Germinal center (tissue), 1 donor: ENCODE measurements at places on chromosomes 3 and 15.
A peak's percentile ranks its signal among the peaks of the same experiment; 100 is the strongest.

DNA sequence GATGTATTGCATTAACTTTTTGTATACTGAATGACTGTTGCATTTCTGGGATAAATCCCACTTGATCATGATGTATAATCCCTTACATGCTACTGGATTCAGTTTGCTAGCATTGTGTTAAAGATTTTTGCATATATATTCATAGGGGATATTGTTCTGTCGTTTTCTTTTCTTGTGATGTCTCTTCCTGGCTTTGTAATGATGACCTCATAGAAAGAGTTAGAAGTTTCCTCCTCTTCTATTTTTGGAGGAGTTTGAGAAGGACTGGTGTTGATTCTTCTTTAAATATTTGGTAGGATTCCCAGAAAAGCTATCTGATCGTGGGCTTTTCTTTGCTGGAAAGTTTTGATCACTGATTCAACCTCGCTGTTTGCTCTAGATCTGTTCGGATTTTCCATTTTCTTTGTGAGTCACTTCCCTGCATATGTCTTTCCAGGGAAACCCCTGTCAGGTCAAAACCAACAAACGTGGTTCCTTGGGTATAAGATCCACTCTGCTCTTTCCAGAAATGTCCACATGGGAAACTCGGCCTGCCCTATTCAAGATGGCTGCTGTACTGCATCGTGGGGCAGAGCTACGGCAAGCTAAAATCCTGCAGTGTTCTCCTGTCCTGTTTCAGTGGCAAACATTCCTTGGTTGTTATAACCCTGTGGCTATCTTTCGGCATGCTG, 120.4 kb downstream of the GABRG3 start:
- DNase-seq = no peak

GRCh38 chr3:142795332-142795731, 71.5 kb downstream of the TRPC1 start:
- no peak for DNase-seq

DNA sequence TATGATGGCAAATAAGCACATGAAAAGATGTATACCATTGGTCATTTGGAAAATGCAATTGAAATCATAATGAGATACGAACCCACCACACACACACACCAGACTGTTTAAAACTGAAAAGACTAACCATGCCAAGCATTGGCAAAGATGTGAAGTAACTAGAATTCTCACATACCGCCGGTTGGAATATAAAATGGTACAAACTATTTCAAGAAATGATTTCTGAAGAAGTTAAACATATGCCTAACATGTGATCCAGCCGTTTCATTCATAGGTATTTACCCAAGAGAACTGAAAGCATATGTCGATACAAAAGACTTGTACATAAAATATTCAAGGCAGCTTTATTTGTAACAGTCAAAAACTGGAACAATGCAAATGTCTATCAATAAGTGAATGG, 28.9 kb downstream of the HES1 start:
- DNase-seq = no peak

DNA sequence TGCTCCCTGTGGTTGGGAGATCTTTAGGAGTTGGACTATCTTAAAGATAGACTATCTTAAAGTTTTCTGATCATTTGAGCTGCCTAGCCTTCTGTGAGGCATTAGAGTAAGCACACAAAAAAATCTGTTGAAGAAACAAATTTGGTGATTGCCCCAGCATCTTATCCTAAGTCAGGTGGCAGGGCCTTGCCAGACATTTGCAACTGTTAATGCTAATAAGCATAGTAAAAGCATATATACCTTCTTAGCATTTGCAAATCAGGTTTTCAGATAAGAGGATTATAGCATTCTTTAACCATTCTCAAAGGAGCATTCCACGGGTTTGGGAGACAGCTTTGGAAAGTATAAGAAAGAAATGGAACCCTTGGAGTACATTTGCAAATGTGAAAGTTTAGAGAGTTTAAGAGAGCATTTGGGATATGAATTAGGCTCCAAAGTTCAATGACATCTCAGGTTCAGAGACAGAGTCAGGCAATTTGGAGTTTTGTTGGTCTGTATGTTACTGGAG, 61.0 kb downstream of the SEMA6D start:
- DNase-seq = no peak

GRCh38 chr3:23713641-23714040, 92.1 kb upstream of the UBE2E1 start:
- DNase-seq = no peak

GRCh38 chr15:55993804-55994560, 570 bp upstream of the NEDD4 start:
- no peak for DNase-seq

- DNase-seq = no peak
Observed at GRCh38 chr15:95574053-95574452, 756.4 kb upstream of the NR2F2 start.

- no peak for DNase-seq
Observed at GRCh38 chr3:196670339-196670738, 30.8 kb downstream of the NRROS start.

DNA sequence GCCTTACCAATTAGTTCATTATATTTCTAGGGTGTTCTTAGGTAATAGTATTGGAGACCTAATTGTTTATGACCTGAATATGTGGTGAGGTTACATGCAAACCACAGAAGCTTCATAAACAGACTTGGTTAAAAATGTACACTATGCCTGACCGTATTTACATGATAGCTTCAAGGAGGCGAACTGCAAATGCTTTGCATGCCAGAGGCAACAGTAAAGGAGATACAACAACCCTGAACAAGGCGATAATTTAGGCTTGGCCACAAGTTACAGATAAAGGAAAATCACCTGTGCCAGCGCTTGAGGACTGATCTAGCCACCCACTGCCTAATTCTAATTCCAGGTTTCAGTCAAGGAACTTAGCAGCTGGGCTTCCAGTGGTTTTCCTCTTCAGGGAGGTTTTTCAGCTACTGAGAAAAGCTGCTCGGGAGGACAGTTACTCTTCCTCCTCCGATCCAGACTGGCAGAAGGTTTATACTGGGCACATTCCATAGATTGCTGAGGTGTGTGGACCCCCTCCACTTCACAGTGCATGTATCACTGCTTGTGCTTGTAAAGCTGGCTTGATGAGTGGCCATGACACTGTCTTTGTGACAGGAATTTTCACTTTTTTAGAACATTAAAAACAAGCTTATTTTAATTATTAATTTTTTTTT, 95.6 kb downstream of the DHX36 start:
- DNase-seq = no peak

GRCh38 chr3:152026033-152026556, 152.7 kb downstream of the SUCNR1 start:
- no peak for DNase-seq

DNA sequence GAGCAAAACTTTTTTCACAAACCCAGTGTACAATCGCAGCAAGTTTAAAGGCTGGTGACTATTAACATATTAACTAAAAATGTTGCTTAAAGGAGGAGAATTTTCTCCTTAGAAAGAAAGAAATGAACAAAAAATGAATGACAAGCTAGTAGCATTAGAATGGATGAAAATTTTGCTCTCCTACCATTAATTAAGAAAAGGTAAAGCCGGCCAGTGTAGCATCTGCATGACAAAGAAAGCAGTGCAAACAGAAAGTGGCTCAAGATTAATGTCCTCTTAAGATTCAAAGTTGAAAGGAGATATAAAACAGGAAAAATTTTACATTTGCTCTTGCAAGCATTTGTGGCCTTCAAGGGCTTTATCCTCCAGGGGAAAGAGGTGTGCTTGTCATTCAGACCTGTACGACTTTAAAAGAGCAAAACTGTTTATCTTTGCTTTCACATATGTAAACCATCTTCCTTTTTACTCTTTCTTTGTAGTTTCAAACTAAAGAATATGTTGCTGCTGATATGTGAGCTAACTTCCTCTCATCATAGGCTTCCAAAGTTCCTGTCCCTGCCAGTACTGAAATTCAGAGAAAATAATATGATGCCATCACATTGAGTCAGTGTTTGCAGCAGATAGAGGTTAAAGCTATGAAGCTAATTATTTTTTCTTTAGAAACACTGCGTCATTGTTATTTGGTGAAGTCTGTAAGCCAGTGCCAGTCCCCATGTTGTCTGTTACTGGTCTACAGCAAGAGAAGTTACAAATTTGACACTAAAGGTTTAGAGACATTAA, 439.1 kb upstream of the GRM7 start:
- no peak for DNase-seq

- DNase-seq = no peak
Observed at GRCh38 chr3:45807681-45808540, 11.6 kb upstream of the SLC6A20 start.

DNA sequence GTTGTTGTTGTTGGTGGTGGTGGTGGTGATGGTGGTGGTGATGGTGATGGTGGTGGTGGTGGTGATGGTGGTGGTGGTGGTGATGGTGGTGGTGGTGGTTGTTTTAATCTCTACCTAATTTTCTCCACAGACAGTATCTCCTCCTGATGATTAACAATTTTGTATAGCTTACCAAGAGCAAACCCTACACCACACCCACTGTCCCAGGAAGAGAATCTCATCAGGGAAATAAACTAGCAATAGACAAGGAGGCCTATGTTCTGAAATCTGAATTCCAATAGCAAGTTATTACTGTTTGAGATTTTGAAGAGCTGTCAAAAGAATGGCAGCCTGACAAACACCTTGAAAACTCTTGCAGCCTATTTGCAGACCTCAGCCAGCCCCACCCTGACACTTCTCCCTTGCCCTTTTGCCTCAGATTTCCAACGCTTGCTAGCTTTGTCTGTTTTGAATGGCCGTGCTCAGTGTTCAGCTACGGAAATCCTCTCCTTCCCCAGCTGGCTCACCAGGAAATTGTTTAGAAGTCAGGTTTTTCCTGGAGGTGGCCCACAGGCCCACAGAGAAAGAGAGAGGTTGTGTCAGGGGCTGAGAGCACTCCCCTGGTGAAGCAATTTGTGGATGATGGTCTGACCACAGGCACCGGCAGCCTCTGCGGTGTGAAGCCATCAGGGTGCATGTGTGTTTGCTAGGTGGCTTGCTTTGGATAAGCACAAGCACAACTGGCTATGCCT, 101.6 kb downstream of the MAGI1 start:
- no peak for DNase-seq

DNA sequence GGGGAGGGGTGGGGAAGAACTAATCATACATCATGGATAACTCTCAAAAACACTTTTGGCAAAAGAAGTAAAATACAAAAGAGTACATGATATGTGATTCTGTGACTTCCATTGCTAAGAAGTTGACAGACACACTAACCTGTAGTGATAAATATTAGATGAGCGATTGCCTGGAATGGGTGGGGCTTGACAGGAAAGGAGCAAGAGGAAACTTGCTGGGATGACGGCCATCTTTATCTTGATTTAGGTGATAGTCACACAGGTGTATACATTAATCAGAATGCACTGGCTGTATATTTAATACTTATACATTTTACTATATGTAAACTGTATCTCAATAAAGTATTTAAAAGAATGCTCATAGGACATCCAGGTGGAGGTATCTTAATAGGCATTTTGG, 13.1 kb downstream of the PARL start:
- no peak for DNase-seq

DNA sequence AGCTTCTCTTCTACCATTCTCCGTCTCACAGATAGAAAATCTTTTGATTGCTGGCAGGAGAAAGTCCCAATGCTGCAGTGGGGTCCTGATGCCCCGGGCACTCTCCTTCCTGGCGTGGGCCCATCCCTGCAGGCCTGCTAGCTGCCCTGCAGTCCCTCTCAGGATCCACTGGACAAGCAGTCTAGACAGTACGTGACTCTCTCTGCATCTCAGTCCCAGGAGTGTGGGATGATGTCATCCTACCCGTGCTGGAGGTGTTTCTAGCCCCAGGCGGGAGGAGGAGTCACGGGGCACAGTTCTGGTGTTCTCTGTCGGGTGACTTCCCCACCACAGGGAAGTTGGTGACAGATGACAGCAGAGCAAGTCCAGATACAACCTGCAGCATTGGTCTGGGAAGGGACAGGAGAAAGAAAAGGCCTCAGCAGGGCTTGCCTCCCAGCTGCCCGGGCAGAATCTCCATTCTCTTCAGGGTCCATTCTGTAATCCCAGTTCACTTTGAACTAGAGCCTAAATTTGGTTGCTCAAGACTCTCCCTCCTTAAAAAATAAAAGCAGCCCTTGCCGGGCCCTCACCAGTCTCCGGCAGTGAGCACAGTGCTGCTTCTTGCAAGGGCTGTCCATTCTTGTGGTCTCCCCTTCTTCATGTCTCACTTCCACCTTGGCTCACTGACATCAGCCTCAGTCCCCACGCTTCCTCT, 30.6 kb downstream of the SLC28A1 start:
- peak; percentile 12 for DNase-seq

- no peak for DNase-seq
Observed at GRCh38 chr3:15794842-15795650, 2.7 kb downstream of the ANKRD28 start.

GRCh38 chr3:60746695-60747416, 504.4 kb downstream of the FHIT start:
- no peak for DNase-seq

DNA sequence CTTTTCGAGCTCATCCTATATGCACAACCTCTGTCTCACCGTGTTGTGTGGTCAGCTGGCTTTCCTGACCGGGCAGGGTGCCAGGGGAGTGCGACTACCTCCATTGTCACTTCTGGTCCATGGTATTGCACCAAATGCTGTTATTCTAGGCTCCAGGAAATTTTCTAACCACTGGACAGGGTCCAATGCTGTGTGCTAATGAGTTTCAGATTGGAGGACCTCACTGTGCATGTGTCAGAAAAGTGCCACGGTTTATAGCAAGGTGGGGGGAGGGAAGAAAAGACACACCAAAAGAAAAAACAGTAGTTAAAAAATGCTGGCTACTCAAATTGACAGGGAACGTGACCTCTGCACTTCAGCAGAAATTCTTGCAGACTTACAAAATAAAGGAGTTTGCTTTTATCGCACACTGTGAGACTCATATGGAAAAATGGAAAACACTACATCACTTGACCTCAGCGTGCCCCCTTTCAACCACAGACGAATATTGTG, 480.1 kb downstream of the FOXP1 start:
- DNase-seq = no peak

DNA sequence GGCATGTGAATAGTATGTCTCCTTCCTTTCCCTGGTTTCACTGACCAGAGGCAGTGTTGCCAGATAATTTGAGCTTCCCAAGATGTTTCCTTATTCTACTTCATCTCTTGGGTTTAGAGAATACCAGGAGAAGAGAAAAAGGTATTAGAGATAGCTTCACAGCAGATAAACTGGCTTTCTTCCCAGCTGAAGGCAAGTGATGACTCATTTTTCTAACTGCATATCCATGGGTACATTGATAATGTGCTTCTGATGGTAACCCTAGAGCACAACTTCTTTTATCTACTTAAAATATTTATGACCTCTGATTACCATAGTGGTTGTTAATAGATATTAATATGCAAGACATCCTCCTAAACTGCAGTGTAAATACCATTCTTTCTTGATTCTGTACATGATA, 34.6 kb upstream of the CMTM8 start:
- DNase-seq = no peak
